Suppressor macrophage (primary cell): ENCODE measurements at places on chromosomes 12 and 14.

DNA sequence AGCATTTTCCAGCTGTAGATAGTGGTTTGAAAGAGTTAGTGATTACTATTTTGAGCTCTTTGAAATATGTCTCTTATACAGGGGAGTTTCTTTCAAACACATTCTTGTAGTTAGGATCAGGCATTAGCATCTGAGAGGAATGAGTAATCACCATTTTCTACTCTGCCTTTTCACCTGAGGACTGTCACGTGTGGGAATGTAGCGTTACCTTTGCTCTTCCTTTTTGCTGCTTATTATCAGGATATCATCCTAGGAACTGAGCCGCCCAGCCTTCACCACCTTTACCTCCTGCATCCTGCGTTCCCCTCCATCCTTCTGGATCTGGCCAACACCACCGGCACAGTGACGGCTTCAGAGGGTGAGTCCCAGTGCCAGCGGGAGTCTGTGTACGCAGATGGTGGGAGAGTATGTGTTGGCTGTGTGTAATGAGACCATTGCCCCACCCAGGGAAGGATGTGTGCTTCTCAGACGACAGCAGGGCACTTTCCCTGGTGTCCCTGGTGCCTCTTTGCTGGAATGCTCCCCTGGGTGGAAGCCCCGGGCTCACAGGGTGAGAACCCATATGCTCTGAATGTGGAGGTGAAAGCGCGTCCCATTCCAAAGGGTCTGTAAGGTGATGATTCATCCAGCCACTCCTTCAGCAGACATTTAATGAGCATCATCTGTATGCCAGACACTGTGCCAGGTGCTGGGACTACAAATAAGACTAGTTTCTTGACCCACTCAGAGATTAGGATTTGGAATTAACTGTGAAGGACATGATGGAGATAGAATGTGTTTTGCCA, 27.5 kb downstream of the GSG1 start:
- no peak for DNase-seq

GRCh38 chr12:89192429-89192828, 159.9 kb downstream of the DUSP6 start:
- no peak for DNase-seq

DNA sequence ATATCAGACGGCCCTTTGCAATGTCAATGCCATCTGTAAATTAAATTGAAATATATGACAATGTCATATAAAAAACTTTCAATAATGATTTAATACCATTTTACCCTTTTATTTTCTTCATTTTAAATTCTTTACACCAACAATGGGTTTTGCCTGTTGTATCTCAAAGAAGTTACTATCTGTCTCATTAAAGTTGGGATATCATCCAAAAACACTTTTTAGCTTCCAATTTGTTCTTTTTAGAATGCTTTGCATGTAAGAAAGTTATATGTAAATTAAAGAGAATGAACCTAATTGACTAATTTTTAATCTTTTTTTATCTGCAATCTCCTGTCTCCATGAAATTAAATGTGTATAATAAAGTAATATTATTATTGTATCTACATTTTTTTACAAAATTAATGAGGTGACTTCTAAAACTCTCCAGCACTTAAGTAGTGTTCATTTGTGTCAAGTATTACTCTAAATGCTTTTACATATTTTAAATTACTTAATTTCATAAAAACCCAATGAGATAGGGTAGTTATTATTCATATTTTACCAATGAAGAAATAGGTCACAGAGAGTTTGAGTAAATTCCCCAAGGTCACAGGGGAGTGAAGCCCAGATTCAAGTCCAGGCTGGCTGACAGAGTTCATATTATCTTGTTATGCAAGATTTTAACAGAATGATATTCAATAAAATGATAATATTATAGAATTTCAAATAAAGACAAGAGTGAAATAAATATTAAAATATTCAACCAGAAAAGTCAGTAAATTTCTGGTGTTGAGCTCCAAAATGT, 673.0 kb upstream of the FLRT2 start:
- DNase-seq, result no peak

GRCh38 chr12:127169321-127170181, 1097.4 kb upstream of the TMEM132C start:
- DNase-seq, result no peak

GRCh38 chr14:28493516-28493915, 273.1 kb upstream of the FOXG1 start:
- no peak for DNase-seq

- DNase-seq, result no peak
These were observed 1.2 kb downstream of the PIANP start for GRCh38 chr12:6699259-6699988.

- DNase-seq, result no peak
These were observed 307.4 kb upstream of the NOVA1 start for GRCh38 chr14:26905229-26905628.

DNA sequence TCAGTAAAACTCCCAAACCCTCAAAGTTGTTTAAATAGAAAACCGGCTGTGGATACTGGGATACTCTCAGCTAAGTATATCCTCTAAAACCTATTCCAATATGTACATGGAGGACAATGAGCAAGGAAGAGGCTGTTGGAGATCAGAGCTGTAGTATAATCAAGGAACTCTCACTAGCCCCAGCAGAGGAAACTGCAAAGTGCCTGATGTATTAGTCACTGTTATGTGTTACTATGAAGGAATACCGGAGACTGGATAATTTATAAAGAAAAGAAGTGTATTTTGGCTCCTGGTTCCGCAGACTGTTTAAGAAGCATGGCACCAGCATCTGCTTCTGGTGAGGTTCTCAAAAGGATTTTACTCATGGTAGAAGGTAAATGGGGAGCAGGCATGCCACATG, 65.6 kb upstream of the RPL10L start:
- no peak for DNase-seq

GRCh38 chr12:89433634-89434033, 81.3 kb upstream of the DUSP6 start:
- DNase-seq, result peak; percentile 88

GRCh38 chr12:123131291-123131832, 19.5 kb downstream of the PITPNM2 start:
- no peak for DNase-seq
